Brain (organoid and tissue), 16 donors: ENCODE measurements at places on chromosomes 4 and X.
A peak's percentile ranks its signal among the peaks of the same experiment; 100 is the strongest.

DNA sequence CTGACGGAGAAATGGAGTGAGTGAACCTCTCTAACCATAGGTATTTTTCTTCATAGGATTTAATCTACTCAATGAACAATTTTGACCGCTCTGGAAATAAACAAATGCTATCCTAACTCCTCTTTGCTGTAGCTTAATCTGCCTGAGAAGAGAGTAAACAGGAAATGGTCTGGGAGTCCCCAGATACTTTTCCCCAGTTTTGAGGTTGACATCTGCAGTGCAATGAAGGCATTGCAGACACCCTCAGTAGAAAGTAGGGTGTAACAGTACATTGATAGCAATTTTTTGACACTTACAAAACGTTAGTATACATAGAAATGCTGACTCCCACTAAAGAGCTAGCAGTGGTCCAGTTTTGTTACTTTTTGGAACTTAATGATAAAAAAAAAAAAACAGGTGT lies 495.9 kb upstream of the FAM241A start:
- DNase-seq, result no peak

DNA sequence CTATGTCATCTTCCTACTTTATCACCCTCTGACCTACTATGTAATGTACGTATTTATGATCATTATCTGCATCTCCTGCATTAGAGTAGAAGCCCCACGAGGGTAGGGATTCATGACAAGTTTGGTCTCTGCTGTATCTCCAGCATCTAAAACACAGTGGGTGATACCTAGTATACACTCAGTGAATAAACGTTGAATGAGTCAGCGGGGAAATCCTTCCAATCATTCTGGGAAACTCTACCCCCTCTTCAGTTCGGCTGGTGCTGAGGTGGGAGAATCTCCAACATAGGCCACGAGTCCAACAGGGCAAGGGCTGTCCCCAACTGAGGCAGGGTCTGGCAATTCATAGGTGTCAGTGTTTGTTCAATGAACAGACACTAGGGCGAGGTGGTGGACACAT lies 74.4 kb upstream of the EFNB1 start:
- no peak for DNase-seq

- peak; percentile 42 for DNase-seq
Observed at GRCh38 chr4:125368671-125369081, 53.9 kb downstream of the FAT4 start.

- peak; percentile 70 for DNase-seq
Observed at GRCh38 chr4:182680234-182680653, 236.9 kb downstream of the DCTD start.

- DNase-seq, result peak; percentile 91
Observed at GRCh38 chrX:47232803-47233332, at the start of gene USP11. USP11 (plus strand) TSS chrX:47233009; CDS start chrX:47233044, 35 bp downstream.

- DNase-seq, result peak; percentile 6
Observed at GRCh38 chrX:16185725-16186136, 18.4 kb downstream of the MAGEB17 start.

DNA sequence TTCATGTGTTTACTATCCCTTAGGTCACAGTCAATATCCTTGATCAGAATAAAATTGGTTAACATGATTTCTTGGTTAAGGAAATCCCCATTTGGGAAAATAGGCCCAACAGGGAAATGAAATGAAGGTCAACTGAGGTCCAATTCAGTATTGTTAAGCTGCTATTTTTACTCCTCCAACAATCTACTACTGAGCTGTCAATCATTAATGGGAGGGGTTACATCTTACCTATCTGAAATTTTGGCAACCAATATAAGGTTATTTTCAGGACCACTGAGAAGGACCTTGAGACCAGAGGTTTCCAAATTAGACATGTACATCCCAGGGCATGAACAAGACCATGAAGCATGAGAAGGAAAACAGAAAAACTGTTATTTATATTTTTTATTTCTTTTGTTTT lies 64.2 kb upstream of the ALG13 start:
- DNase-seq, result no peak
